GM20000 (cell line): ENCODE measurements at places on chromosomes 7 and 10.
A peak's percentile ranks its signal among the peaks of the same experiment; 100 is the strongest.

GRCh38 chr10:123402656-123403055 lies 248.5 kb downstream of the BUB3 start:
- DNase-seq, result peak; percentile 76

DNA sequence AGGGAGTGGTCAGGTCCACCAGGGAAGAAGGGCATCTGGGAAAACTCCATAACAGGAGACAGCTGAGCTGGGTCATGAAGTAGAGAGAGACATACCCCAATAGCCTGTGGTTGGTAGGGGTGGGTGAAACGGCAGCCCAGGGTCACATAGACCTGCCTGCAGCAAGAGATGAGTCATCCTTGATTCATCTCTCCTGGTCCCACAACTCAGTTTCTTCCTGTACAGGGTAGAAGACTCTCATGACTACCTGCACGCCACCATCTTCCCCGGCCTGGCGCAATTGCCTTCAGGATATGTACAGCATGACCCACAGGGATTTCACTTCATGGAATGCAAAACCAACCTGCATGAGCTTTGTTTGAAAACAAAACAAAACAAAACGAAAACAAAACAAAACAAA lies 45.1 kb upstream of the ADAM12 start:
- DNase-seq, result no peak

DNA sequence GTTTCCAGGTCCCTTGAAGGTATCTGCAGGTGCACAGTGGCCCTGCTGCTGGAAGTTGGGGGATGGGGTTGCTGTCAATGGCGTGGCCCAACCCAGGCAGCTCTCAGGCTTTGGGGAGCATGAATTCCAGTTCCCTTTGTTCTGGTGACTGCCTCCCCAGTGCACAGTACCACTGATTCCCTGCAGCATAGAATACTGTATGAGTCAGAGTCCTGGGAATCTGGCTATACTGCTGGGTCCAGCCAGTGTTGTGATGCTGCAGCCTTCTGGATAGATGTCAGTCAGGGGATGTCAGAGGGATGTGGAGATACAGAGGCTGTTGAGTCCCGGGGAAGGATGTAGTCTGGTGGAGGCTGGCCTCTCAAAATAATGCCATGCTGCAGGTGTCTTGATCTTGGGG lies 99.3 kb downstream of the LANCL2 start:
- DNase-seq, result no peak

DNA sequence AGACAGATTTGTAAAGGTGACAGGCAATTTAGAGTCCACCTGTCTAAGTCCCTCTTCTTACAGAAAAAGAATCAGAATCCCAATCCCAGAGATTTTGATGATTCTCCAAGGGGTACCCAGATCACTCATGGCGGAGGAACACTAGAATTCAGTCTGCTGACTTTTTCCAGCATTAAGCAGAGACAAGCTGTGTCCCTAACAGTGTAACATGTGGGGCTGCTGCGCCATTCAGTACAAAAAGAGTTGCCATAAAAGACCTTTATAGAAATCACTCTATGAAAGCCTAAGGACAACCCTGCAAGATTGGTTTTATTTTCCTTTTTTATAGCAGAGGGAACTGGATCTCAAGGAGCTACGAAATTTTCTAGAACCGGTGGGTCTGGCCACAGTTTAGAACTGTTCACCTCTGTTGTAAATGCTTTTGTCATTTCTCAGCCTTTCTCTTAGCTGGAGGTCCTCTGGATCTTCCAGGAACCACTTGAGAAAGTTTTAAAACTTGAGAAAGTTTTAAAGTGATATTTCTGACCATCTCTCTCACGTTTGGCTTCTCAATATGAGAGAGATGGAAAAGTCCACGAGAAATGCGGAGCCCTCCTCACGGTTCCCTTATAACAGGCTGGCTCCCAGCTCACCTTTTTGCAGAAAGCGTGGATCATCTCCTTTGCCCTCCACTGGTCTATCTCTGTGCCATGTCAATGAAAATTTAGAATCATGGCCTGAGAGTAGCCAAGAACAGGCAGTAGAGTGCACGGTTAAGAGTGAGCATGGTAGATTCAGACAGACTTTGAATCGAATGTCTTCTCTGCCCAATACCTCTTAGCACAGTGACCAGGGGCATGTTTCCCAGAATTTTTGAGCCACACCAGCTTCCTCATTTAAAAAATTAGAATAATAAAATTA lies 826 bp downstream of the GIMAP7 start:
- DNase-seq, result no peak

DNA sequence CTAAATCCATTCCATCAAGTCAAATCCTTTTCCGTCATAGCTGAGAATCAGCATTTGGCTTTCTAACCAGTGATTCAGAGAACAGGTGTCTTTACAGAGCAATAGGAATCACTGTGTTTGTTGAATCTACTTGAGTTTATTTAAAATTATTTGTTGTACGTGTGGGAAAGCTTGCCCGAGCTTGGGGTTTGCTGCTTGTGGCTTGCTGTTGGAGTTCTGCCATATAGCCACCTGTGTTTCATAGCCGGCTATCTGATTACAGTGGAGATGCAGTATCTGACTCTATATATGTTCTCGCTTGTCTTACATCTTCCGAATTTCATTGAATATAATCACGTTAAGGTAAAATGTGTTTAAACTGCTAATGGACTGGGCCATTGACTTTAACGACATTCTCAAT lies 274.3 kb upstream of the MKI67 start:
- DNase-seq, result no peak

GRCh38 chr10:60732807-60733516 lies 45.3 kb upstream of the CDK1 start:
- DNase-seq, result peak; percentile 73
